ENCODE measurements at places on chromosomes 6 and 20. TPM values are rescaled to one million over a fixed set of nuclear protein-coding genes. Genes with fewer than 3 reads are reported as not detected.

The ERMARD gene
- 25.3 TPM for total RNA-seq

The IL17F gene
- total RNA-seq, result not detected

The TBCC gene
- 63.2 TPM for total RNA-seq

The FERMT1 gene
- 1.4 TPM for total RNA-seq

The UCKL1 gene
- total RNA-seq, result 17.8 TPM

The MEP1A gene
- not detected for total RNA-seq

- DNase-seq, result no peak
Measured at GRCh38 chr6:135008941-135009290, 45.7 kb downstream of the HBS1L start.

GRCh38 chr6:157205473-157206358 is 117.6 kb downstream of the TMEM242 start:
- DNase-seq, result no peak

DNA sequence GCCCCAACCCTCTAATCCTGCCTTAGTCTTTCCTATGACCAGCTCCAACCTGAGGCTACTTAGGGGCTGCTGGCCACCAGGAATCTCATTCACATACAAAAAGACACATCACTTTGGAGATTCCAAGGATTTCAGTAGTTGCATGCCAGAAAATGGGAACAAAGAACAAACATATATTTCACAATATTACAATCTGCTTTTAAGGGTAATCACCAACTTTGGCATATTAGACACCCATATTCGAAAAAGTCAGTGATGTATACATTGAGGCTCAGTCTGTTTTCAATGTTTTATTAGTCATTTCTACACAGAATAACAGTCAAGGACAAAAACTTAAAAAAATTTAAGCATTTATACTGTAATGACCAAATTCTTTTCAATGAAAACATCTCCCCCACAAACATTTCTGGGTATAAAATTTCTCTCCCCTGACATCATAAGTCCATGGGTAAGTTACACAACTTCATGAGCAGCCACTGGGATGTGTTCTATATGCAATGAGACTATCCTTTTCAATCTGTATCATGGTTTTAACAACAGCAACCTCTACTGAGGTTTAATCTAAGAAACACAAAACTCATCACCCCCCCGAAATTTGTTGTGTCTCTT is 103.5 kb downstream of the MAP7 start:
- DNase-seq, result no peak

DNA sequence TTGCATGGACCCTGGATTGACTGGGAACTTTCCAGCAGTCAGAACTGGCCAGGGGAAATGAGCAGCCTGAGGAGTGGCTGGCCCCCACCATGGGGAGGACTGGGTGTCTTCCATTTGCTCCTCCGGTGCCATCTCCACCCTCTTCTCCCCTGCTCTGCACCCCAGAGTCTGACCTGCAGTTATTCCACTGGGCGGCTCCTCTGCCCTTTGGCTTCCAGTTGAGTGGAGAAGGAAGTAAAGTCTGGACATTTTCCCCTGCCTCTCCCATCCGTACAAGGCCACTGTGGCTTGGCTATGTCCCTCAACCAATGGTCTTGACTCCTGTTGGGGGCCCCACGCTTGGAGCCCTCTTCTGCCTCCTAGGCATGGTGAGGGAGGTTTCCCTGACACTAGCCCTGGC is 47.9 kb upstream of the NEDD9 start:
- DNase-seq, result no peak

GRCh38 chr20:52425253-52425652 is 233.7 kb upstream of the ZFP64 start:
- DNase-seq, result no peak

DNA sequence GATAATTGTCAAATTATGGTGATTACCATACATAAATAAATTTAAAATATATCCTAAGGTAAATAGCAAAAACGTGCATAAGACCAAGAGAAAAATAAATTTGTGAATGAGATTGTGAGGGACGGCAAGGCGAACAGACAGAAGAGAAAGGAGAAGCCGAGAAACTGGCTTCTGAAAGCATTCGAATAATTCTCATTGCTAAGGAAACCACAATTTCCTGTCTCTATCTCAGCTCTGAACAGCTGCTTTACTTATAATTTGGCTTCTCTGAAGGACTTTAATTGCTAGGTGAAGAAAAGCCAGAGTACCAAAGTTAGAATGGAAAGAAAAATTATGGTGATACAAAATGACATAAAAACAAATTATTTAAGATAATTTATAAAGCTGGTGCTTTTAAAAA is 79.0 kb upstream of the RGS17 start:
- no peak for DNase-seq

GRCh38 chr20:11060423-11061185 is 386.8 kb upstream of the JAG1 start:
- no peak for DNase-seq

GRCh38 chr6:12545619-12546409 is 170.8 kb upstream of the PHACTR1 start:
- no peak for DNase-seq

DNA sequence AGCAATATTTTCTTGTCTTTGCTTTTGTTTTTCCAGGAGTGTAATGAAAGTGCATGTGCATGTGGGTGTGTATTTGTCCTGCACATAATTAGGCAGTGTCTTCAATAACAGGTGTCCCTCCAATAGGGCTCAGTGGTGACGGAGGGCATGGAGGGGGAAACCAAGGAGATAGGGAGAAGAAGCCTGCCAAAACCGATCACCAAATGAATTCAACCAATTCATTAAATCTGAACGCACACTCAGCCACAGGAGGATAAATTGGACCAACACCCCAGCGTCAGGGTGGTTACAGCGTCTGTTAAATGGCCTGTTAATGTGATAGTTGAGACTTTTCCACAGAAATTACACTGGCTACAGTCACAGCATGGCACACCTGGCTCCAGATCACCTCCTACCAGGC is 527.6 kb downstream of the CD83 start:
- no peak for DNase-seq

DNA sequence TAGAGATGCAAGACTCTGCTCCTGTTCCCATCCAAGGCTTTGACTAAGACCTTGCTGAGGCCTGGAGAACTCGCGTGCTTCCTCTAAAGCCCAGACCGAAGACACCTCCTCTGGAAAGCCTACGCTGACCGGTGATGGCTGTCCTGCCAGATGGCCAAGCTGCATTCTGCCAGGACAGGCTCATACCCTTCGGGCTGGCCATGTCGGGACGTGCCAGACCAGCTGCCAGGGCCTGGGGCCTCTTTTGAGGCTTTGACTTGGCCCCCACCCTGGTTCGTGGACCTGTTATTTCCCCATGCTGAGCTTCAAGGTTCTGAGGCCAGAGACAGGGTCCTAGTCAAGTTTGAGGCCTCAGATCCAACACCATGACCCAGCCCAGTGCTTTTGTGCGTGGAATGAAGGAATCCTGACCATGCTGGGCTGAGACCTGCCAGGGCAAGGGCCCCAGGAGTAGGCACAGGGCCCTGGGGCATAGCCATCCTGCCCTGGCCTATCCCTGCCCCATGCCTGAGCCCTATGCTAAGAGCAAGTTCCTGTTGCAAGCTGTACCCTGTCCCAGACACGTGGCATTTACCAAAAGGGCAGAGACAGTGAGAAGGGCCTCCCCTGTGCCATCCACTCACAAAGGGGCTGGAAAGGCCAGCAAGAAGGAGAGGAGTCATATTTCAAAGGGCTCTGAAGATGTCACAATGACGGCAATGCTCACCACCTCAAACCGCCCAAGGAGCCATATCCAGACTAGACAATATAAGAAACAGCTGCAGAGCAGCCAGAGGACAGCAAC is 42.8 kb downstream of the MRPL14 start:
- DNase-seq, result no peak

DNA sequence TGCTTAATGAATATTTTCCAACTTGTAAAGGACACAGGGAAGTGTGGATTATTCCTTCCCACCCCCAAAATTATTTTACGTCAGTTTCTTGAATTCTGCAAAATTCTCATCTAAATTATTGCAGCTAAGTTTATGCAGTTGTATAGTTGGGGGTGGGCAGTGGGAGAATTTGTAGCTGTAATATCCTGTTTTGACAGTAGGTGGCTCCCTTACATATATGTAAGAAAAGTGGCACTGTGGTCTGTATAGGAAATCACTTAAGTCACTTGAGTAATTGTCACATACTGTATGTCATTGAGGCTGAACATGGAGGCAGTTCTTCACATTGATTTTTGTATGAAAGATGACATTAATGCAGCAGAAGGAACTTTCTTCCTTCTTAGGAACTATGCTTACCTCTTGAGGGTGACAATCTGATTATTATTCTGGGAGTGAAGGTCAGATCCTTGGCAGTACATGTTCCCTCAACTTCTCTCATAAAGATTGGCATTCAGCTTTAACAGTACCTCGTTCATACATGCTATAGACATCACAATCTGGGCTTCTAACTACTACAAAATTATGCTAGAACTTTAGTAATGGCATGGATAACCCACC is 14.6 kb upstream of the CFAP206 start:
- DNase-seq, result peak; percentile 1

DNA sequence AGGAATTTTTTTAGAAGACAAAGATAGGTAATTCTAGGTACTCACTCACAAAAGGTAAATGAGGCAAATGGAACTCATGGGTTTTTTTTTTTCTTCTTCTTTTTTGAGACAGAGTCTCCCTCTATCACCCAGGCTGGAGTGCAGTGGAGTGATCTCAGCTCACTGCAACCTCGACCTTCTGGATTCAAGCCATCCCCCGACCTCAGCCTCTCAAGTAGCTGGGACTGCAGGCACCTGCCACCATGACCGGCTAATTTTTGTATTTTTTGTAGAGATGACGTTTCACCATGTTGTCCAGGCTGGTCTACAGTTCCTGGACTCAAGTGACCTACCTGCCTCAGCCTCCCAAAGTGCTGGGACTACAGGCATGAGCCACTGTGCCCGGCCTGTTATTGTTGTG is 126.1 kb downstream of the LRRC1 start:
- no peak for DNase-seq

Measured in occipital lobe (tissue), 3 donors.